Karpas-422 (cell line): ENCODE measurements at places on chromosomes 12 and 14. TPM values are rescaled to one million over a fixed set of nuclear protein-coding genes. Genes with fewer than 3 reads are reported as not detected.

The NFE2 gene
- not detected in 2 replicates for total RNA-seq

The ADCY6 gene
- total RNA-seq, result not detected in 2 replicates

The TRIM9 gene
- total RNA-seq, result 0.63 and 1.7 TPM in 2 replicates

The CDC42BPB gene
- total RNA-seq, result 1.6 and 4.7 TPM in 2 replicates

The PTPRR gene
- not detected in 2 replicates for total RNA-seq

GRCh38 chr12:55718015-55718414 lies 2.2 kb downstream of the BLOC1S1 start:
- no peak overlapping the region for H3K27ac ChIP-seq
- H3K36me3 ChIP-seq, result no peaks in the 10 kb centered on the region
- peak overlapping the region; percentile 74; the same call in 1 of the 2 replicates for H3K4me3 ChIP-seq
- no peak for DNase-seq

DNA sequence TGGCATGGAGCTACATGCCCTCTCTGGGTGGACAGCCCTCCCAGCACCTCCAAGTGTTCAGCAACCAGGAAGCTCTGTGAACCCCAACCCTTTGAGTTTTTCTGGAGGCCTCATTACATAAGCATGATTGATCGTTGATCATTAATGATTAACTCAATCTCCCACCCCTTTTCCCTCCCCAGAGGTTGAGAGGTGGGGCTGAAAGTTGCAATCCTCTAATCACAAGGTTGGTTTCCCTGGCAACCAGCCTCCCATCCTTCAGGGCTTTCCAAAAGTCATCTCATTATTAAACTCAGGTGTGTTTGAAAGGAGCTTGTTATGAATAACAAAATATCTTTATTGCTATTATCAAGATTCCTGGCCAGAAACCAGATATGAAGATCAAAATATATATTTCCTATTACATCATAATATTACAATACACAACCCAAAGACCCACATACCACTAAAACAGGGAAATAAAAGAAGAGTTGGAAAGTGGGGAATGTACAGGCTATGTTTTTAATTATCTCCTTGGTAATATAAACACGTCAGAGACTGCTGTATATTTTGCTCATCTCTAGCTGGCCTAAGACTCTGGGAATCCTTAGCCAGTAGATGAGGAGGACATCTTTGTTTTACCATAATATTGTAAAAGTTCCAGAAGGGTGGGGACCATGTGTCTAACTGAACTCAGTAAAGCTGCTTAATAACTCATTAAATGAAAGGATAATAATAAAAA lies 73.6 kb downstream of the SSPN start:
- no peaks in the 10 kb centered on the region for H3K36me3 ChIP-seq
- no peak for DNase-seq
- H3K4me1 ChIP-seq, result no peaks in the 10 kb centered on the region
- no peak overlapping the region for H3K27ac ChIP-seq
- no peaks in the 10 kb centered on the region for H3K27me3 ChIP-seq
- H3K4me3 ChIP-seq, result no peak overlapping the region

DNA sequence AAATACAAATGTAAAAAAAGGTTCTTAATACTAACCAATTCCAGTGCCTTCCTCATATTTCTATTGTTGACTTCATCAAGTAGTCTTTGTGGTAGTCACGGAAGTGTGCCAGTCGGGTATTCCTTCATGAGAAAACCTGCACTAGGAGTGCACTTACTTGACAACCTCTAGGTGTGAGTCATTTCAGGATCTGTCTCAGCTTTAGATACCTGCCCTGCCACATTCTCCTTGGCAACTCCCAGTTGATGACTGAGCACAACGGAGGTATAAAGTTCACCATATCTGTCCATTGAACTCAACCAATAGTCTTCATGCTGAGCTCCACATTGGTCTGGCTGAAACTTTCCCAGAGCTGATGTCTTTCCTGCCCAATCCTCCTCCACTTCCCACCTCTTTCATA lies 215.7 kb downstream of the SYT10 start:
- H3K4me3 ChIP-seq, result no peak overlapping the region
- no peaks in the 10 kb centered on the region for H3K27me3 ChIP-seq
- no peak overlapping the region for H3K27ac ChIP-seq

- H3K4me1 ChIP-seq, result peaks cover 15% of the 10 kb centered on the region
- no peak overlapping the region for H3K4me3 ChIP-seq
- H3K27me3 ChIP-seq, result no peaks in the 10 kb centered on the region
- H3K36me3 ChIP-seq, result no peaks in the 10 kb centered on the region
- DNase-seq, result no peak
Observed at GRCh38 chr12:14931359-14931758, 7.0 kb downstream of the ERP27 start.

DNA sequence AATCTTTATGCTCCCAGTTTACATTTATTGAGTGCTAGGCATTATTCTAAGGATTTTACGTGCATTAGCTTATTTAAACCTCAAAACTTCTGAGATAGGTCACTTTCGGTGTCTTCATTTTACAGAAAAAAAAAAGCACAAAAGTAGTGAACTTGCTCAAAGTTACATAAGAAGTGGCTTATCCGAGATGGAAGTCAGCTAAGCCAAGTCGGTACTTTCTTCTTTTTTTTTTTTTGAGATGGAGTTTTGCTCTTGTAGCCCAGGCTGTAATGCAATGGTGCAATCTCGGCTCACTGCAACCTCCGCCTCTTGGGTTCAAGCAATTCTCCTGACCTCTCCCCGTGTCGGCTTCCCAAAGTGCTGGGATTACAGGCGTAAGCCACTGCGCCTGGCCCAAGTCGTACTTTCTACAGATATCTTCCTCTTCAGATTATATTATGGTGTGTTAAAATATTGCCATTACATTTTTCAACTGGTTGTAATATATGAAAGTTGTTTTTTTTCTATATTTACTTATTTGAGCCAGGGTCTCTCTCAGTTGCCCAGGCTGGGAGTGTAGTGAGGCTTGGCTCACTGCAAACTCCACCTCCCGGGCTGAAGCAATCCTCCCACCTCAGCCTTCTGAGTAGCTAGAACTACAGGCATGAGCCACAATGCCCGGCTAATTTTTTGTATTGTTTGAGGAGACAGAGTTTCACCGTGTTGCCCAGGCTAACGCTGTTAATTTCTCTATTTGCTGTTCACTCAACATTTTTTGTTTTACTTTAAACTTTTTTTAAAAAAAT lies 8.9 kb downstream of the DPPA3 start:
- no peaks in the 10 kb centered on the region for H3K4me1 ChIP-seq
- no peak for DNase-seq
- no peaks in the 10 kb centered on the region for H3K36me3 ChIP-seq
- no peak overlapping the region for H3K27ac ChIP-seq

DNA sequence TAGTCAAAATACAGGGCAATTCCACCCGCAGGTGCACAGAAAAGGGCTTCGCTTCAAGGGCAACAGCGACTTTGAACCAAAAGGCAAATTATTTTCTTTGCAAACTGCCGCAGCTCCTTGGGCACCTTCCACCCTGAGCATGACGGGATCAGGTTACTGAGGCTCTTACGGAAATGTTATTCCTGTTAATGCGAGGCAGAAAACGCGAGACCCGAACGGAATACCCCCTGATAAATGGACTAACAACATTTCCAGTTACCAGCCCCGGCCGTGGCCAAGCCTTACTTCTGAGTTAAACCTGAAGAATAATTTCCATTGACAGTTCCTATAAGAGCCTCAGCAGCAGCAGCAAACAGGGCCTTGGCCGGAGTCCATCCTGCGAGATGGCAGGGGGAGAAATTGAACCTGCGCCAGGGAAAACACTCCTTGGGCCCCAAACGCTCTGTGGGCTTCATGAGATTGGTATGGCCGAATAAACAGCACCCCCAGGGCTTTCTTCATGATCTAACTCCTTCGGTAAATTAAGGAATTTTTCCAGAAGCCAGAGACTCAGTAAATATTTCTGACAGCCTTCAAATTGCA lies 70.0 kb upstream of the DICER1 start:
- H3K27me3 ChIP-seq, result no peaks in the 10 kb centered on the region
- H3K4me1 ChIP-seq, result peaks cover 75% of the 10 kb centered on the region
- DNase-seq, result no peak
- peak overlapping the region; percentile 97 for H3K27ac ChIP-seq
- no peak overlapping the region for H3K4me3 ChIP-seq
